ENCODE measurements at places on chromosomes 6 and 20. TPM values are rescaled to one million over a fixed set of nuclear protein-coding genes. Genes with fewer than 3 reads are reported as not detected.

MYMX gene
- total RNA-seq: not detected

GHRH gene
- not detected for total RNA-seq

ISM1 gene
- total RNA-seq: 0.15 TPM

ZKSCAN4 gene
- 4.0 TPM for total RNA-seq

SIRPB1 gene
- 0.67 TPM for total RNA-seq

SLC17A2 gene
- not detected for total RNA-seq

INSM1 gene
- total RNA-seq: not detected

AIF1 gene
- total RNA-seq: not detected

SYNJ2 gene
- 12.4 TPM for total RNA-seq

SAMD10 gene
- total RNA-seq: 4.5 TPM

SPTLC3 gene
- 4.8 TPM for total RNA-seq

GJA10 gene
- total RNA-seq: not detected

B3GAT2 gene
- total RNA-seq: under 0.01 TPM

ATG5 gene
- total RNA-seq: 22.7 TPM

POU5F1 gene
- total RNA-seq: not detected

RNF217 gene
- 3.4 TPM for total RNA-seq

CCN5 gene
- total RNA-seq: 3.4 TPM

GPSM3 gene
- 11.3 TPM for total RNA-seq

TGM3 gene
- total RNA-seq: not detected

ZC2HC1B gene
- not detected for total RNA-seq

PDYN gene
- not detected for total RNA-seq

TBPL1 gene
- total RNA-seq: 20.7 TPM

TPBG gene
- 68.7 TPM for total RNA-seq

WFDC5 gene
- not detected for total RNA-seq

PCSK2 gene
- not detected for total RNA-seq

RIPOR2 gene
- 0.67 TPM for total RNA-seq

RING1 gene
- total RNA-seq: 13.2 TPM

ENPP5 gene
- 1.0 TPM for total RNA-seq

FOXQ1 gene
- 0.45 TPM for total RNA-seq

SLC13A3 gene
- 6.1 TPM for total RNA-seq

BHLHE23 gene
- not detected for total RNA-seq
